Heart right ventricle (tissue), 16 donors: ENCODE measurements at places on chromosomes 7 and 10. TPM values are rescaled to one million over a fixed set of nuclear protein-coding genes. Genes with fewer than 3 reads are reported as not detected.

GRCh38 chr10:103890194-103890658 is 27.8 kb downstream of the STN1 start:
- peaks cover 69% of the 10 kb centered on the region for H3K4me1 ChIP-seq
- H3K36me3 ChIP-seq: peaks cover 3% of the 10 kb centered on the region
- H3K27ac ChIP-seq: peak overlapping the region; percentile 35
- no peak overlapping the region for H3K4me3 ChIP-seq
- H3K27me3 ChIP-seq: no peaks in the 10 kb centered on the region
- DNase-seq: no peak

DNA sequence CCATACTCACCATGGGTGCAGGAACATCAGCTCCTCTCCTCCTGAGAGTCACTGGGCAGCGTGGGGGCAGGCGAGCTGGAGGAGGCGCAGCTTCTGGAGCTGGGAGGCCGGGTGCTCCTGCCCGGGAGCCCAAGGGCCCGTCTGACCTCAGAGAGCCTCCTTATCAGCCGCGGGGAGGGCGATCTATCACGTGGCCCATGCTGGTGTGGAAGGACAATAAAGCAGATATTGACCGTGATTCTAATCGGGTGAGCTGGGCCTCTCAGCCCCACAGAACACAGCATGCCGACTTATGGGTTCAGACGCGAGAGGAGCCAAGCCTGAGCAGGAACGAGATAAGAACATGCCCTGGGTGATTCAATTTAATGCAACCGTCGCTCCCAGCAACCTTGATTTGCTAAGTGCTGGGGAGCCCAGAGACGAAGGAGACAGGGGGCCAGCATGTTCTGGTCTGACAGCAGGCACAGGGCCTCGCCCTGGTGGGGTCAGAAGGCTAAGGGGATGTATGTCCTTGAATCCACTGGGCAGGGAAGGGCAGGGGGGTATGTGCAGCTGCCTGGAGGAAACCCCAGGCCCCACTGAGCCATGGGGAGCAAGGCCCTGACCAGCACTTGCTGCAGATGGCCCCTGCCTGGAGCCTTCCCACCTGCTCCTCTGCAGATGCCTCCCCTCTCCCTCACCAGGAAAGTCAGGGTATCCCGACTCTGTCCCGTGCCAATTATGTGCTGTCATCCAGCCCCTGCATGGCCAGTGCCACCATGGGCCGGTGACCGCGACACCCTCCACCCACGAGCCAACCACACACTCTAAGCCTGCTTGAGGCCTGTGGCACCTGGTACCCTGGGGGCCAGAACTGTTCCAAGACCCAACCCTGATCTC is 95.3 kb upstream of the RET start:
- no peak overlapping the region for H3K27ac ChIP-seq
- no peak overlapping the region for H3K4me3 ChIP-seq
- no peak for DNase-seq
- no peaks in the 10 kb centered on the region for H3K4me1 ChIP-seq

DNA sequence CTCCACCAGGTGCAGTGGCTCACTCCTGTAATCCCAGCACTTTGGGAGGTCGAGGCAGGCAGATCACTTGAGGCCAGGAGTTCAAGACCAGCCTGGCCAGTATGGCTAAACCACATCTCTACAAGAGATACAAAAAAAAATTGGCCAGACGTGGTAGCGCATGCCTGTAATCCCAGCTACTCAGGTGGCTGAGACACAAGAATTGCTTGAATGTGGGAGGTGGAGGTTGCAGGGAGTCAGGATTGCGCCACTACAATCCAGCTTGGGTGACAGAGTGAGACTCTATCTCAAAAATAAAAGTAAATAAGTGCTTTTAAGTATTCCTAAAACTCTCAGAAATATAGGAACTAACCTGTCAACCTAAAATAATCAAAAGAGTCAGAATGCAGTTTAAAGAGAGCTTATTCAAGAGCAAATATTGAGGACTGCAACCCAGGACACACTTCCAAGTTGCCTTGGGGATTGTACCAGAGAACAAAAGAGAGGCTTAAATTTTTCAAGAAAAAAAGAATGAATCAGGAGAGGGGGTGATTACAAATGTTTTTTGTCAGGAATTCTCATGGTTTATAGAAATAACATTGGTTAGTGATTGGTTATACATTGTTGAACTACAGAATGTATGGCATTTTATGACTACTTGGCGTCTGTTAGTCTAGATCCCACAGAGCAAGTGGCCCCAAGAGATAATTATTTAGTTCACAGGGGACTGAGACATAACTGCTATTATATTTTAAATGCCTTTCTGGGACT is 33.2 kb upstream of the PPP1R9A start:
- H3K27ac ChIP-seq: no peak overlapping the region
- H3K27me3 ChIP-seq: no peaks in the 10 kb centered on the region
- H3K36me3 ChIP-seq: no peaks in the 10 kb centered on the region
- H3K4me1 ChIP-seq: no peaks in the 10 kb centered on the region
- H3K4me3 ChIP-seq: no peak overlapping the region
- no peak for DNase-seq

- peak; percentile 5 for DNase-seq
- H3K27ac ChIP-seq: peak overlapping the region; percentile 75
- H3K4me1 ChIP-seq: no peaks in the 10 kb centered on the region
- peaks cover 57% of the 10 kb centered on the region for H3K27me3 ChIP-seq
- H3K36me3 ChIP-seq: no peaks in the 10 kb centered on the region
Measured at GRCh38 chr10:70053218-70053840, 683 bp downstream of the MACROH2A2 start.

DNA sequence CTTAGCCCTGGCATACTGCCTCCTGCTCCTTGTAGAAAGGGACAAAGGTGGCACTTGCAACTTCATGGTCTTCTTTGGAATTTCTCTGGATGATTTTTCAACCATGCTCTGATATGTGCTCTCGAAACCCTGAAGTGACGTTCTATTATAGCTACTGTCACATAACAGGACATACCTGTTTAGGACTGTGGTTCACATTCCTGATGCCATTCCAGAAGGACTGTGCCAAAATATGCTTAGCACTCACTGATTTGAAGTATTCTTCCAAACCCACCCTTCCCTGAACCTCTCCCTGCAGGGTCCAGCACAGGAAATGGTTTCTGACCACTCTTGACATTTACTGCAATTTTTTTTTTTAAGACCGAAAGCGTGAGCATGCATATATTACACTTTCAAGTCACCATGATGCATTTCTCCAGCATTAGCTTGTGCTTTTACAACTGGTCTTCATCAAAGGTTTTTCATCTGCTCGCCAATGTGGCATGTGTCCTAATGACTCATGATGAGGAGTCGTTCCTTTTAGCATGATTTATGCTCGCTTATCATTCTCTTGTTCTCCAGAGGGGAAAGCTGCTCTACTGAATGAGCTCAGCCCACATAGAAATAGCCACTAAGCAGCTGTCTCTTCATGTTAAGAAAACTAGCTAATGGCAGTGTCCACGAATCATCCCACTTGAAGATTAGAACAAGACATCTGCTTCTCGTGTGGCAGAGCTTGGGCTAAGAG is 135.2 kb downstream of the ADAM12 start:
- H3K4me1 ChIP-seq: peaks cover 2% of the 10 kb centered on the region
- H3K4me3 ChIP-seq: no peak overlapping the region
- no peaks in the 10 kb centered on the region for H3K36me3 ChIP-seq
- no peak for DNase-seq
- no peaks in the 10 kb centered on the region for H3K27me3 ChIP-seq

The KLF14 gene
- polyA plus RNA-seq: not detected

The PLEKHS1 gene
- not detected for polyA plus RNA-seq

The CDNF gene
- polyA plus RNA-seq: 2.6 TPM

The PTF1A gene
- polyA plus RNA-seq: not detected

The CNNM1 gene
- polyA plus RNA-seq: 0.01 TPM

The HTRA1 gene
- polyA plus RNA-seq: 31.9 TPM
